ENCODE measurements at places on chromosomes 2 and 18.

GRCh38 chr2:102848366-102848839 is 86.6 kb downstream of the TMEM182 start:
- DNase-seq: peak; percentile 25

DNA sequence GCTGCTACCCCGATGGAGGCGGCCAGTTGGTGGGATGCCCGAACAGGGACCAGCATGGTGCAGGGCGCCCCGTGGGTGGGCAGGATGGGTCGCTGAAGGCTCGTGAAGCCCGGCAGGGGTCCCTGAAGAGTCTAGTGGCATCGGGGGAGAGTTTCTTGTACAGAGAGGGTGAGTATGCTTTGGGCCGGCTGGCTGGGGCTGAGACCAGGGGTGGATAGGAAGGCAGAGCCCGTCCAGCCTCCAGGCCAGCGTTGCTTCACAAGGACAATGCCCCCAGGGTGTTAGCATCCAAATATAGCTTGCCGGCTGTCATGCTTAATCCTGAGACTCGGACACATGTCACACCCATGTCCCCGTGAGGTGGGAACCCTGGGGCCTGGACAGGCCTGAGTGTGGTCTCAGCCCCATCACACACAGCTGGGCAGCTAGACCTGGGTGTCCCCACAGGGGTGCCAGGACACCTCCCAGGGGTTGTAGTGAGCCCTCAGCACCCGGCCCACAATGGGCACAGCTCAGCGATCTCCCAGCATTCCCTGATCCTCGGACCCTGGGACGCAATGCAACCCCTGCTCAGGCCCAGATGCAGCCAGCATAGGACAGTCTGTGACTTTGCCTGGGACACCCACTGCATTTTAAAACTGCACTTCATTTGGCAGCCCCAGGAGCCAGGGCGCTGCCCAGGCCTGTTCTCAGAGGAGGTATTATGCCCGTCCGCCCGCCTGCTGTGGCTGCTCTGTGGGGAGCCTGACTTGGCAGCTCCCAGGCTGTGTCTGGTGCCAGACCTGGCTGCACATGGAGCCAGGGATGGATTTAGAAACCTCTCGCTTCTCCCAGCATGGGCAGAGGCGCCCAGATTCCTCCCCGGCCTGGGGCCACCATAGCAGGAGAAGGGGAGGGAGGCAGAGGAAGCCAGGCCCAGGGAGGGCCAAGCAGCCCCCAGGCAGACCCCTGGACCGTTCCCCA is 36.4 kb downstream of the RAMP1 start:
- DNase-seq: no peak

DNA sequence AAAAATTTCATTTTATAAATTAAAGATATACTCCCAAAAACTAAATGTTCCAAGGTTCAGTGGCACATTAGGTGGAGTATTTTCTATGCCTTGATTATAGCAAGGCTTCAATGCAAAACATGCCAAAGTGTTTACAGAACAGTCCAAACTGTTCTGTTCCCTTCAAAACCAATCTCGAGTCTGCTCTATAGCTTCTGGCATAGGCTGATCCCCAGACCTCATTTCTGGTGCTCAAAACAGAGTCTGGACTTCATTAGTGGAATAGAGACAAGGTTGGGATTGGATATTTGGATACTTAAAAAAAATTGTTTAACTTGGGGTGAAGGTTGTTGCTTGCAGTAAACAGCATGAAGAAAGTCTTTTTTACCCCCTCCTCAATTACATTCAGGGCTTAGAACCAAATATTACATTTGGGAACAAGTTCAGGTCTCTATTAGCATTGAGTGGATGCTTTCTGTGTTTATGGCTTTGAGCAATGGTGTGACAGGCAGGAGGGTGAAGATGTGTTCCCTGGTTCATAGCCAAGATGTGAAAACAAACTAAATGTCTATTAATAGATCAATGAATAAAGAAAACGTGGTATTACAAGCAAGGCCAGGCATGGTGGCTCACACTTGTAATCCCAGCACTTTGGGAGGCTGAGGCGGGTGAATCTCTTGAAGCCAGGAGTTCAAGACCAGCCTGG is 208.1 kb upstream of the RND3 start:
- no peak for DNase-seq

- DNase-seq: no peak
These were observed 379.5 kb upstream of the KLHL29 start for GRCh38 chr2:23005469-23005868.

DNA sequence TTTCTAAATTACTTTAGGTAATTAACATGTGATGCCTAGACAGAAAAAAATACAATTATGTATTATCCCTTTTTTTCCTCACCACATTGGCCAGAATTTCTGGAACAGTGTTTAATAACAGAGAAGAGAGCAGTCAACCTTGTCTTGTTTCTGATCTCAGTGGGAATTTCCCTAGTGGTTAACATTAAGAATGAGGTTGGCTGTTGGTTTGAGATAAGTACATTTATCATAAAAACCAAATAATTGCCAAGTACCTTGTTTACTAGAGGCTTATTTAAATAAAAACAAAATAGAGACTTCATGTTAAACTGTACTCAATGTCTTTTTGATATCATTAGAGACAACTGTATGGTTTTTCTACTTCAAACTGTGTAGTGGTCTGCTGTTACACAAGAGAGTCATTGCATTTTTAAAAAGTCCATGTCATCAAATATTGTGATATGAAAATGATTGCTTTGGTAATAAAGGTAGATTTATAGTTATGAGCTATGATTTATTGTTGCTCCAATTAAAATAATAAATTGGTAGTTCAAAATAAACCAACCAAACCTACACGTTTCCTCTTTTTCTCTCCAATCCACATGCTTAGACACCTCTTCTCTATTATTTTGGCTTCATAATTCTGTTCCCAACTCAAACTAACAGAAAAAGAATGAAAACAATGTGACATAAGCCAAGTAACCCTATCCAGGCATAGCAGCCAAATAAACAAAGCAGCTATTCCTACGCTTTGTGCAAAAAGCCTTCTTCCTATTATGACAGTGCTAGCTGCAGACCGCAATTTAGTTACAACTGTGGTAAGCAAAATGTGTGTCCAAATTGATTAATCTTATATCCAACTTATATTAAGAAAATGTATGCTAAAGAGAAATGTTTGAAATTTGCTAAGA is 20.9 kb upstream of the TANK start:
- no peak for DNase-seq

DNA sequence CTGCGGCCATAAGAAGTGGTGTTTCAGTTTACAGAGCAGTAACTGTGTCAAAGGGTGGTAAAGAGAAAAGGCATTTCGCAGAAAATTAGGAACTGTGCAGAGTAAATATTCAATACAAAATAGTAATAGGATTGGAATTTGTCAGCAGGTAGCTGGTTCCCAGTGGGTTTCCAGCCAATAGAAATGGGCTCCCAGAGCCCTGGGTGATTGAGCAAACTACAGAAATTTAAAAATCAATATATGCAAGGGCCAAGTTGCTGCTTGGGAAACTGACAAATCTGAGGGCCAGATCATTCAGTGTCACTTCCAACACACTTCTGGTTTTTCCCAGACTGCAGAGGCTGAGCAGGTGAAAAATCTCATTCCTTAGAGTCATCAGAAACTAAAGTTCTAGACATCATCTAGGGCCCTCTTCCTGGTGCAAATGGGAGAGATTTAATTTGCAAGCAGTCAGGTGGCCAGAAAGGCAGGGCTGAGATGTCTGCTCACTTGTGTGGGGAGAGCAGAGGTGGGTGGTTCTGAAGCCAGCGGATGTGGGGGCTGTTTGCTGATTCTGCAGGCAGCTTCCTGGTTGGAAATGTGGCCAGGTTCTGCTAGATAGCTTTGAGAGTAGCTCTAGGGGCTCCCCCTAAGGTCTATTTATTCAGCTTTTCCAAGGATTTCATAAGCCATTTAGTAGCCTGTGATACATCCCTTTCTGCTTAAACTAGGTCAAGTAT is 182.4 kb downstream of the NCK2 start:
- peak; percentile 25 for DNase-seq

DNA sequence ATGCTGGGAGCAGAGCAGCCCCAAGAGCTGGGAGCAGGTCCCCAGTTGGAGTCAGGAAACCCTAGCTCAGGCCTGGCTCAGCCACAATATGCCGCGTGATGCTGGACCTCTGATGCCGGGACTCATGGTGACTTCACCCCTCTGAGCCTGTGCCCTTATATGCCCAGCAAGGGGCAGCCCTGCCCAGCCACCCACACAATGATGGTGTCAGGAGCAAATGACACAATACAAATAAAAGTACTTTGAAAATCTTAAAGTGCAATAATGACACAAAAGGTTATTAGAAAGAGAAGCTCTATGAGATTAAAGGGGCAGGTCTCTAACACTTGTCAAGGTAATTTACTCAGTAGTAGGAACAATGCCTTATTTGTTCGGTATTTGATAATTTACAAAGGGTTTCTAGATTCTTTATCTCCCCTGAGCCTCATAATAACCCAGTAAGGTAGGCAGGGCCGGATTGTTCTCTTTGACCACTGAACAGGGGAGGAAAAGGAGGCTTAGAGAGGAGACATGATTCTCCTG is 18.3 kb upstream of the KIF3C start:
- no peak for DNase-seq

- DNase-seq: no peak
These were observed 1.1 kb downstream of the TMEM169 start for GRCh38 chr2:216082805-216083204.

DNA sequence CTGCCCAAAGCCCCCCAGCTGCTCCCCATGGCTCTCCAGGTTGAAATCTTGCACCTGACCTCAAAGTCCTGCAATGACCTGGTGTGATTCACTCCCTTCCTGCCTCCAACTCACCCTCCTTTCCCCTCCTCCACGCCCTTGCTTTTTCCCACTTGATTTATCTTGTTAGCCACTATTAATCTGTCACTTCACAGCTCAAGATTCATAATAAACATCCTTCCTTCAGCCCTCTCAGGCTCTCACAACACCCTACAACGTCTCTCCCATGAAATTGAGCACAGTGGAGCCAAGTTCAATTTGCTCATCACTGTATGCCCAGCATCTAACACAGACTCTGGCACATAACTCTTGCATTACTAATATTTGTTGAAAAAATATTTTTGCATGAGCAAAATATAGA is 85.6 kb upstream of the SLC35G4 start:
- no peak for DNase-seq

DNA sequence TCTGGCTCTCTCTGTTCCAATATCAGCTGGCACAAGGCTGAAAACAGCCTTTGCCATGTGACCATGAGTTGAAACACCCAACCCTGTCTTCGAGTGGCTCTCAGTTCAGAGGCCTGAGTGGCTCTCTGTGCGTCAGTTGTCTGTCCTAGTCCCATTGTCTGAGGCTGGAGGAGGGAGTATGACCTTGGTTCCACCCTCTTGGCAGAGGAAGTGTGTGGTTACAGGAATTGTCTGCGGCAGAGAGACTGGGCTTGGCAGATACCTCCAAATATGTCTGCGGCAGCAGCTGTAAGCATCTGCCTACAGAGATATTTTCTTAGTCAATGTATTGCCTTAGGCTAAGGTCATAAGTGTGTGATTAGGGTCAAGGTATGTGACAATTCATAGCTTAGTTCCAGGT is 32.6 kb downstream of the CNGA3 start:
- no peak for DNase-seq

DNA sequence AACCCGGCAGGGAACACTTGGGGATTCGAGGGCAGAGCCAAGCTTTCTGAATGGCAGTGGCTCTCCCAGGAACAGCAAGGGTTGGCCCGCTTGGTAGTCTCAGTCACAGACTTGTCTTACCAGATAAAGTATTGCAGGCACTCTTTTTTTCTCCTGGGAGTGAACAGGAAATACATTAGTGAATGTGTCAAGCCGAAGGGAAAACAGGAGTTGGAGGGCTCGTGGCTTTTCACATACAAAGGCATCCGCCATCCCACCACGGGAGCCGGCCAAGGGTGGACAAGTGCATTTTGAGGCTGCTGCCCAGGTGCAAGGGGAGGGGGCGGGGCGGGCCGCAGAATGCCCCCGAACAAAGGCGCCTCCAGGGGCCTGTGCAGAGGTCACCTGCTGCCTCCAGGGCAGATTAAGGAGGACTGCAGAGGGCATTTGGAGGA is 163.3 kb upstream of the SIX3 start:
- no peak for DNase-seq

GRCh38 chr2:19560785-19561184 is 202.4 kb upstream of the OSR1 start:
- DNase-seq: no peak

DNA sequence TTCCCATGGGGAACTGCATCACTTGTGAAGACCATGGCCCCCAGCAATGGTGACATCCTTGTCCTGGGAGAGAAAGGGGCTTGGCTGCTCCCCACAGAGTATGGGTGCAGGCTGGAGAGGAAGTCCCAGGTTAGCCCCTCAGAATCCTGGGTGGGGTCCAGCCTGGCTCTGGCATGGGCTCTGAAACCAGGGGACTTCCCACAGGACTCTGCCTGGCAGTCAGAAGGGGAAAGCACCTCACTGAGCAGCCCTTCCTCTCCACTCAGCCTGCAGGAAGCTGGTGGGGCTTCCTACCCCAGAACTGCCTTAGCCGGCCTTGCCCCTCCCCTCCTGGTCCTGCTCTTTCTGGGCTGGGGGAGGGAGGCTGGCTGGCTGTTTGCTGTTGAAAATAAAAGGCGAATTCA is 3.7 kb downstream of the NEURL3 start:
- no peak for DNase-seq

DNA sequence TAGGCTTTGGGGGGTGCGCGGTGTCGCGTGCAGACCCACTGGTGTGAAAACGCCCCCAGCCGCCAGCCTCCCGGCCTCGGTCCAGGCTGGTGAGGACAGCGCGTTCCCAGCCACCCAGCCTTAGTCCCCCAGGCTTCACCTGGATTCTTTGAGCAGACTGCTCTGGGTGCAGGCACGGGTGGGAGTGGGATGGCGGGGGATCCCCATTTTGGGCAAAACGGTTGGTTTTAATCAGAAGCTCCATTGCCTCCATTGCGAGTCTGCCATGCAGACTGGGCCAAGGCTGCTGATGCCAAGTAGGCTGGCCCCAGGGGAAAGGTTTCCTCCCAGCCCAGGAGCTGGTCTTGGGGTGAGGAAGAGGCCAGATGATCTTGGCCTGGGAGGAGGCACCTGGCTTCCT is 445 bp downstream of the MLPH start:
- no peak for DNase-seq

GRCh38 chr2:38500283-38500634 is 102.5 kb downstream of the HNRNPLL start:
- DNase-seq: no peak

DNA sequence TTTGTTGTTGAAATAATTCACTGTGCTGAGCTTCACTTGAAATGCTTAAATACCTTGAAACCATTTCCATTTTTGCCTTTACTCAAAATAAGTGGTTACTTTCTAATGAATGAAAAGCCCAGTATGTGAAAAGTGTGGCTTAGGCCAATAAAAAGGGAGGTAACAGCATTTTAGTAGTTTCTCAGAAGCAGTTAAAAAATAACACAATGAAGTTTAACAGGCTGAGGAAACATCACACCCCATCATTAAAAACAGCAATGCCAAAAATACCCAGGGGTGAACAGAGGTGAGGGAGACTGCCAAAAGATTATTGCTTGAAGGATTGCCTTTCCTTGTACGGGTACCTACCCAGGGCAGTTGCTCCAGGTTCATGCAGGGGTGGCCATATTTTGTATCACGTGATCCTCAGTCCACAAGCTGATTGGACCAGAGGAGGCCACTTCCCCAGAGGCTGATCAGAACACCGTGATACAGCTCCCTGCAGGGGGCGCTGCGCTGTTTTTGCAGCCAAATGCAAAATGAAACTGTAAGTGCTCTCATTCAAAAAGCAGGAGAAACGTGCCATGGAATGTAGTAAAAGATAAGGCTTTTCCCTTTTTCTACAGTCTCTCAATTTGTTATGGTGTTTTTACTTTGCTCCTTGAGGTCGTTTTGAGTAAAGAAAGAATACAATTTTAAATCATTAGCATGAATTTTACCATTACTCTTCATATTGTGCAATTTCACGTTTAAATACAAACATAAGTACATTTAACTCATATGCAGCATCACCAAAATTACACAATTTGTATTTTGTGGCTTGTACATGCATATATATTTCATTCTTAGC is 70.2 kb upstream of the SH3BP4 start:
- peak; percentile 56 for DNase-seq

All from activated T-cell treated with anti-CD3 and anti-CD28 coated beads for 48 hours (primary cell).